ENCODE measurements at places on chromosomes 3 and 15.

GRCh38 chr15:72824781-72825180 lies 41.2 kb upstream of the ADPGK start:
- no peak for DNase-seq

DNA sequence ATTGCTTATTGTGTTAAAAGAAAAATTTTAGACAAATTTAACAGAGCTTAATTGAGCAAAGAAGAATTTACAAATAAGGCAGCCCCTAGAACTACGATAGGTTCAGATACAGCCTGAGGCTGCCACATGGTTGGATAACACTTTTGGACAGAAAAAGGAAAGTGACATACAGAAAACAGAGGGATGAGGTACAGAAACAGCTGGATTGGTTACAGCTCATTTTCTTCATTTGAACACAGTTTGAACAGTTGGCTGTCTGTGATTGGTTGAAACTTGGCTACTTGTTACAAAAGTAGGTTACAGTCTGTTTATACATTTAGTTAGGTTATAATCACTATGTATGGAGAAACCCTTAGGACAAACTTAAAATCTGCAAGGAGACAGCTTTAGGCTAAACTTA lies 46.0 kb downstream of the STARD9 start:
- no peak for DNase-seq

- no peak for DNase-seq
These were observed 78.9 kb downstream of the DGKG start for GRCh38 chr3:186283096-186283495.

GRCh38 chr3:171526146-171526545 lies 65.9 kb upstream of the TNIK start:
- DNase-seq, result no peak

- no peak for DNase-seq
These were observed 12.1 kb upstream of the THSD4 start for GRCh38 chr15:71103102-71103676.

DNA sequence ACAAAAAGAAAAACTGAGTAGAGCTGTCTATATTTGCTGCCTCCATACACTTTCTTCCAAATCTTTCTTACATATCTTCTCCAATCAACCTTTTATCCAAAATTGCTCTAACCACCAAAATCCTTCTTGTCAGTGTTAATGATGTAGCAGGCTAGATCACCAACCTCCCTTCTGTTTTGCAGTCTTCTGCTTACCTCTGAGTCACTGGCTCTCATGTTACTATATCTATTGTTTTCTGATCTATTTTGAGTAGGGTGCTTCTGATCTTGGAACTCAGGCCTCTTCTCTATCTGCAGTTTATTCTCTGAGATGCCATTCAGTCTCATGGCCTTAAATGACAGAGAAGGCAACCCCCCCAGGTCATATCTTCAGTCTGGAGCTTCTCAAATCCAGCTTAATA lies 26.3 kb upstream of the AADAC start:
- no peak for DNase-seq

DNA sequence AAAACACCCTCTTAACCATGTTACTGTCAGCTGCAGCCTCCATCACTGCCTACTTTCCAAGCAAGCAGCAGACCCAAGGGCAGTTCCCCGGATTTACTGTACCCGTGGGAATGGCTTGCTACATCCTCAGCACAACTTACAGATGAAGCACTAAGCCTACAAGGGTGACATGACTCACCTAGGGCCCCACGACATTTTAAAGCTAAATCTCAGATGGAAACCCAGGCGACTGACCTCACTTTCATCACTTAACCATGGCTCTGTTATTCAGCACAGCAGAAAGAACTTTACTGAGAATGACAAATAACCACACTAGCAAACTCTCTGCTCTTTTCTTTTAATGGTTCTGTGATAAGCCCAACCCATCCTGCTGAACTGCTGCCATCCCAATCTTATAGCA lies 65.6 kb downstream of the SUMF1 start:
- no peak for DNase-seq

DNA sequence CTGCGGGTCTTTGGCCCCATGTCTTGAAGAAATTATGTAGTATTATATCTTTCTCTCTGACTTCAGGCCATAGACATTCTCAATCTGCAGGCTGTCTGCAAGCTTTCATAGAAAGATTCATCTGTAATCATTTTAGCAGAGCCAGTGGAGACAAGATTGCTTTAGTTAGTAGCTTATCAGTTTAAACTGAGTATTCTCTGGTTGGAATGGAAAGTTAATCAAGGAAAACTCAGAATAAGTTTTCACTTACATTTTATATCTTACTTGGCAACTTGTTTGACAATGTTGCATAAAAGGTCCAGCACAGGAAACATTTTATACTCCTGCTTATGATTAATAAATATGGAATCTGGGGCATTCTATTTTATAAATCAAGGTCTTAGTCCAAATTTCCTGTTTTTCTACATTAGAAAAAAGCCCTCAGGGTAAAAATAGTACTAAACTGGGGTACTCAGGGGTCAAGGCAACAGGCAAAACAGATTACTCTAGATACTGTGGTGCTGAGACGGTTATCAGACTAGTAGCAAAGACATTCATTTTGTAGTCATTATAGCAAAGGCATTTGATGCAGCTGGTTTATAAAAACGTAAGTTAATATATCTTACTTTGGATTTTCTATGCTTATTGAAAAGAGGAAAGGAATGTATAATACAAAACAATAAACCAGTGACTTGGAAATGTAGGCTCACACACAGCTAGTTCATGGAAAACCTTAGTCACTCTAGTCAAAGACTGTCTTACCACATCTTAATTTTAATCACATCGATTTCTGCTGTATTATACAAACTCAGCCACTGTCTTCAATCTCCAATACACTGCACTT lies 45.2 kb upstream of the FILIP1L start:
- no peak for DNase-seq

- no peak for DNase-seq
These were observed 39.6 kb downstream of the DPH6 start for GRCh38 chr15:35506272-35506870.
